GM12892 (cell line): ENCODE measurements at places on chromosomes 16 and 17.
A peak's percentile ranks its signal among the peaks of the same experiment; 100 is the strongest.

DNA sequence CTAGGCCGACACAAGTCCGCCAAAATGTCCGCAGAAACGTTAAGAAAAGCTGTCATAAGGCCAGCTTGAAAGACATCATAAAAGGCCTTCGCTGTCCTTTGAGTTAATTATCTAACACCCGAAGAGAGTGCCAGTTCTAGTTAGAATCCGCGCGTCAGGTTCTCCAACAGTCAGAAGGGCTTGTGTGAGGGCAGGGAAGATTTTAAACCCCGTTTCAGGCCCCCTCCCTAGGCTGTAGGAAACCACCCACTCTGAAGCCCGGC, 729 bp upstream of the CLTC start:
- DNase-seq = no peak

DNA sequence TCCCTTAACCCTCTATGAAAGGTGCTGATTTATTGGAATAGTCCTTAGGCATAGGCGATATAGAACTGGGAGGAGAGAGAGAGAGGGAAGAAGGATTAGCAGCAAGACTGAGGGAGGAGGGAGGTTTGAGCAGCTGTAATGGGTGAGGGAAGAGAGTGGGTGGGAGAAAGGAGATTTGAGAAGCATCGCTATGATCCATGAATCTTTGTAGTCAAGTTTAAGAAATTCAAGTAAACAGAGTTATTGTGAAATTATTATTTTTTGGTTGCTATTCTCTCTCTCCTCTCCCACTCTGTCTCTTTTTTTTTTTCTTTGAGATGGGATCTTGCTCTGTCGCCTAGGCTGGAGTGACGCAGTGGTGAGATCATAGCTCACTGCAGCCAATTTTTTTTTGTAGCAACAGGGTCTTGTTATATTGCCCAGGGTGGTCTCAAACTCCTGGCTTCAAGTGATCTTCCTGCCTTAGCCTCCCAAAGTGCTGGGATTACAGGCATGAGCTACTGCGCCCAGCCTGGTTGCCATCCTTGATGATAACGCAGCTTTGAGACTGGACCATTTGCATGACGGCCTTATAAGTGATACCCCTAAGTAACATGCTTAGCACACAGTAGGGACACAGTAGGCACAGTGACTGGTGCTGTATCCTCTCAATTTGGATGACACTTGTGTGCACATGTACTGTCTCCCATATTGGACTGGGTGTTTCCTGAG, 21.0 kb upstream of the TNS4 start:
- no peak for DNase-seq

- no peak for DNase-seq
Measured at GRCh38 chr16:85381738-85382592, 231.2 kb upstream of the GSE1 start.

- DNase-seq = peak; percentile 20
Measured at GRCh38 chr16:83356266-83356665, 451.5 kb upstream of the HSBP1 start.

GRCh38 chr17:77577491-77577890, 381.0 kb upstream of the TNRC6C start:
- DNase-seq = no peak

- no peak for DNase-seq
Measured at GRCh38 chr16:19582050-19582831, 26.7 kb downstream of the VPS35L start.

- no peak for DNase-seq
Measured at GRCh38 chr17:22694362-22695227, 1002.3 kb downstream of the KCNJ18 start.

DNA sequence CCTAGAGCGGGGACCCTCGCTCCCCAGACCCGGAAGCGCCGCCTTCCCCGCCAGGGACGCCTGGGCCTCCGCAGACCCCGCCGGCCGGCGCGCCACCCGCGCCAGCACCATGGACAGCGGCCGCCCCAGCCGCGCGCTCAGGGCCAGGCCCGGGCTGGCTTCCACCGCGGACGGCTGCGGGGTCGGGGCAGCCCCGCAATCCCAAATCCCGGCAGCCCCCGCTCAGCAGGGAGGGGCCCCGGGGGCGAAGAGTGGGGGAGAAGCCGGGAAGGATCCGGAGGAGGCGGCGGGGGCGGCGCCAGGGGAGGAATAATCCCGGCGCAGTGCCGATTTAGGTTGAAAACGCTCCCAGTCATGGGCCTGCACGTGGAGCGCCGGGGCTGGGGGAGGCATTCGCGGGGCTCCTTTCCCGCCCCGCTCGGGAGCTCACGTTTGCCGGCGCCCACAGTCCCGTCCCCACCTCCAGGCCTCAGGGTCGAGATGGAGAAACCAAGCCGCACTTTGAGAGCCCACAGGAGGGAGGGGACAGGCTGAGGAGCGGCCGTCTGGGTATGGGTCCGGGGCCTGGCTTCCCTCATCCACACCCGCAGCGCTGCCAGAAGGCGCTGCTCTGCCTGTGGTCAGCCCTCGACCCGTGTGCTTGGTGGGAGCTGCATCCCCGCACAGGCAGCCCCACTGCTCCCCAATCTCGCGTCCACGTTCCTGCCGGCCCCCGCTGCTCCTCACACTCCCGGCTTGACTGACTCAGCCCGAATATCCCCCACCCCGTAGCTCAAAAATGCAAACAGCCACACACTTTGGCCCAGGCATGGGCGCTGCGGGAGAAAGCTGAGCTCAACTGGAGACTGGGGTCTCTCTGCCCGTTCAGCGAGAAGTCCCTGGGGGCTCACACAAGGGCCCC, 4.7 kb downstream of the FBXL16 start:
- DNase-seq = no peak

DNA sequence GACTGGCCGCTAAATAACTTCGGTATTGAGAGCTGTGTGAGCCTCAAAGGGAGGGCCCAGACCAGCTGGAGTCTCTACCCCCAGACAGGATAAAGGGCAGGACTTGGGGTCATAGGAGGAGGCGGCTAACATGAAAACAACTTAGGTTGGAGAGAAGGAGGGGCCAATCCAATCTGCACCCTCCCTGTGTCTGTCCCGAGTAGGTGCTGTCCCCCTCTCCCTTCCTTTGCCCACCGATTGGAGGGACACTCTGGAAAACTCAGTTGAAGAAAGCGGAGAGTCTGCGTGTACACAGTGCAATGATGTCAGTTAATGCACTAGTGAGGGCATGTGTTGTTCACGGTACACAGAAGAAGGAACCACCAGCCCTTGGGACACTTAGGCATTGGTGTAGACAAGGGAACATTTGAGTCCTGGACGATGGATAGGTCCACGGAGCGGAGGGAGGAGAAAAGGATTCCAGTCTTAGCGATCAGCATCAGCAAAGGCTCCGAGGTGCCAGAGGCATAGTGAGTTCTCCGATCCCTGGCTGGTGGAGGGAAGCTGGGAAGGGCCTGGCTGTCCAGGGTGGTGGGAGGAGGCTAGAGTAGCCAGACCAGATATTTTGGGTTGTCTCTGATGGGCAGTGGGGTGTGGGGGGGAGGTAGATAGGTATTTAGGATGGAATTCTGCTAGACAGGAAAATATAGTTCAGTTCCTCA, 761 bp downstream of the NOL3 start:
- no peak for DNase-seq

DNA sequence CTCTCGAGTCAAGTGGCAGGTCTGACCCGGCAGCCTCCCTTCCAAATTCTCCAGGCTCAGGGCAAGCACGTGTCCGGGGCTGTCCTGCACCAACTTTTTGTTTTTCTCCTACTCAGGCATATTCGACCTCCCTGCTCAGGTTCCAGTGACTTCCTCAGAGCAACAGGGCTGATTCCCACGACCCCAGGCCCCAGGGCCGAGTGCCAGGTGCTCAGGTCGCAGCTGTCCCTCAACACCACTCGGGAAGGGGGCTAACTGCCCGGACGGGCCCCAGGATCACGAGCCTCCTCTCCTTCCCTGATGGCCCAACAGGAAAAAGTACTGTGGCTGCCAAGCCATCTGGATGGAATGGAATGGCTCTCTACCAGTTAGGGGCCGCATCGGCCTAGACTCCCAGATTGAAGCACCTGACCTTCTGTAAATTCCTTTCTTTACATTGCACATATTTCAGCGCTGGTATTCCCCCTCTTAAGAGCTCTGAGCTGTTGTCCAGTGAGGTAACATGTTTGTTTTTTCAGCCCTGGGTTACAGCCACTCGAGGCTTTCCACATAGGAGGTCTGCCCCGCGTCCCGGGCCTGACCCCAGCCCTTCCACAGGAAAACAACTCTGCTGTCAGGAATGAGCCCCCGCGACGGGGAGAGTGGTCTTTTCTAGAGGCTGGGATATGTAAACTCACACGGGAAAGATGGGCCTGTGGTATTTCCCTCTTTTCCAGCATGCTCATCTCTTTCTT, 25.0 kb downstream of the NXN start:
- no peak for DNase-seq

GRCh38 chr17:9209347-9209746, 188.0 kb downstream of the NTN1 start:
- DNase-seq = no peak

DNA sequence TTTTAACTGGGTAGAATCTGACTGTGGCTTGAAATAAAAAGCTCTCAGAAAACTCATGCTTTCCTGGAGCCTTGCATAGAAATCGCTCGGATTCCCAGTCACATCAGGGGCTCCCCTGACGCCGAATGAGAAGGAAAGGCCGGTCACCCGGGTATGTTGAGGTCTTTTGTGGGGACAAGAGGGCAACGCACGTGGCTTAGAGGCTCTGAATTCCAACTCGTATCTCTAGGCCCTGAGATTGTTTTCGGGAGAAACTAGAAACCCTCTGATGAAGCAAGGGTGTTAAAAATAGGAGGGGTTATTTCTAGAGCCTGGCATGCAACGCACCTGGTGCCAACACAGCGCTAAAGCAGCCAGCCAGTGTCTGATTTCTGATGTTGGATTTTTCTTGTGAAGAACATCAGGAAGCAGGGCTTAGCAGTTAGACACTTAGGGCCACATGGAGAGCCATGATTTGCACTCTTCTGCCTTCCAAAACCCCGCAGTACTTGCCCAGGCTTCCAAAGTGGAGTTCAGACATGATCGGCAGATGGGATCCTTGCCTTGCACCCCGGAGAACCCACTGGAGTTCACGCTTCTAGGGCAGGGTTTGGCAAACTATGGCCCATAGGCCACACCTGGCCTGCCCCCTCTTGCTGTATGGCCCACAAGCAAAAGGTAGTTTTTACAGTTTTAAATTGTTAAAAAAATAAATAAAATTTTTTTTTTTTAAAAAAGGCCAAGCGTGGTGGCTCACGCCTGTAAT, 12.6 kb downstream of the CACNG1 start:
- no peak for DNase-seq

GRCh38 chr17:79684132-79684985, 46.4 kb upstream of the ENPP7 start:
- DNase-seq = no peak
